ENCODE measurements at places on chromosomes 3 and 15. TPM values are rescaled to one million over a fixed set of nuclear protein-coding genes. Genes with fewer than 3 reads are reported as not detected.

DNA sequence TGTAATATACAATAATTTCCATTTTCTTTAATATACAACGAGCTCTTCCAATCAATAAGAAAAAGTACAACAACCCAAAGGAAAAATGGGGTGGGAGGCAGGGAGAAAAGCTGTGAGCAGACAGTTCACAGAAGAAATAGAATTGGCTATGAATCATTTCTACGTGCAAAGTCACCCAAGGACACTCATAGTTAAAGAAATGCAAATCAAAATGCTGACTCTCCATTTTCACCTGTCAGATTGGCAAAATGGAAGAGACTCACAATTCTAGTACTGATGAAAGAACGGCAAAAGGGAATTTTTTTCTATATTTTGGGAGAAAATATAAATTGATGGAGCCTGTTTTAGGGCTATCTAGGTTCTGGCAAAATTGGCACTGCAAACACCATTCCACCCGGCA lies 116.3 kb upstream of the MEF2A start:
- no peak for DNase-seq

DNA sequence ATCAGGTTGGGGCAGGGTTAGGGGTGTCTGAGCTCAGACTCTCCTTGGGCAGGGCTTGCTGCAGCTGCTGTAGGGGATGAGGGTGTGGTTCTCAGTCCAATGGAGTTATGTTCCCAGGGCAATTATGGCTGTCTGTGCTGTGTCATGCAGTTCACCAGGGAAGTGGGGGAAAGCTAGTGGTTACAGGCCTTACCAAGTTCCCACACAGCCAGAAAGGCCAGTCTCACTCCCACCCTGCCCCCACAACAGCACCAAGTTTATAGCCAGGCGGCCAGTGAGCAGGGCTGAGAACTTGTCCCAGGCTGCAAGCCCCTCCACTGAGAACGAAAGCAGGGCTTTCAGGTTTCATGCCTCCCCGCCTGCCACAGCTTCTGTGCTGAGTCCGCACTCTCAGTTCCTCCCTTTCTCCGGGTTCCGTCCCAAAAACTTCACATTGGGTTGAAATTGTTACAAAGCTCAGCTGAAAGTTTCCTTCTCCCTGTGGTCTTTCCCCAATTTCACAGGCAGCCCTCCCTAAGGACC lies 19.6 kb upstream of the CPOX start:
- no peak for DNase-seq

KAT2B gene
- total RNA-seq, result 60.3 TPM

DNA sequence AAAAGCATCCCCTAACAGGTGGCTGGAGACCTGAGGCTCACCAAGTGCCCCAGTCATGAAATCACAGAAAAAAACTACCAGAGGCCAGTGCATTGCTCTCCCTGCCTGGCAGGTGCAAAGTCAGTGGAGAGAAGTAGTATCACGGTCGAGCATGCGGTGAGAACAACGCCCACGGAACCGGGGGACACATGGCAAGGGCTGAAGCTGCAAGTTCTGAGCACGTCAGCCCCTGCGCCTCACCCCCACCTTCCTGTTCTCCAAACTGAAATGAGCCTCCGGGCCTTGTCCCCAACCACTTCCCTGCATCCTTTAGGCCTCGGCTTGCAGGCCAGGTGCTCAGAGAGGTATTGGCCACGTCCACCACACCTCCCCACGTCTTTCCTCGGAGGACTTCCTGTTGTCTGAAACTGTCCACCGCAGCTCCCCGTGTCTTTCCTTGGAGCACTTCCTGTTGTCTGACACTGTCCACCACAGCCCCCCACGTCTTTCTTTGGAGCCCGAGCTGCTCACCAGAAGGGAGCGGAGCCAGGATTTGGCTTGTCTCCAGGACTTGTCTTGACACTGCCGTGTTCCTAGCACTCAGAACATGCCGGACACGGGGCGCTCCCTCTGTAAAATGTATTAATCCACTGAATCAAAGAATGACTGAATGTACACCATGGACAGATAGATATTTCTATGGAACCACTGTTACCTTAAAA lies 43.9 kb downstream of the NSMCE3 start:
- DNase-seq, result no peak

DNA sequence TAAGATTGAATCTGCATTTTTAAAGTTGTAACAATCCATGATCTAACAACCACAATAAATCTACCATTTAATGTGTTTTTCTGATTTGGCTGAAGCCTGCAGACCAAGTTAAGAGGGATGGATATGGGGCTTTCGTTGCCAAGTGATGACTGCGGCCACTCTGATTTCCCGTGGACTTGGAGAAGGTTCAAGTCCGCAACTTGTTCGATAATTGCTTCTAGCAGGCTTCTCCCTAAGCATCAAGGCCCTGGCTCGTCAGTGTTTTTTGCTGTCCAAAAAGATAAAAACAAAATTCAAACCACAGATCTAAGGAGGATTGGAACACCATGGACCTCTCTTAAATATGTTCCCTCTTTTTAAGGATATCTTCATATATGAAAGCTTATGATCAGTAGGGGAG lies 256.6 kb downstream of the CNTN3 start:
- no peak for DNase-seq

DNA sequence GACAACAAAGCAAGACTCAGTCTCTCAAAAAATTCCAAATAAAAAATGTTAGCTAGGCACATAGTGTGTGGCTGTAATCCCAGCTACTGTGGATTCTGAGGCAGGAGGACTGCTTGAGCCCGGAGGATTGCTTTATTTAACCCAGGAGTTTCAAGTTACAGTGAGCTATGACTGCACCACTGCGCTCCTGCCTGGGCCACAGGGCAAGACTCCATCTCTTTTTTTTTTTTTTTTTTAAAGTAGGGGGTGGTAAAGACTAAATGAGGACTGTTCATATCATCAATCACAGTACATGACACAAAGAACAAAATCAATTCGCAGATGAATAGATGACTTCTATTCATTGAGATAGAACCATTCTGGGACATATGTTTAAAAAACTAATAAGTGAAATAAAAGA lies 48.1 kb downstream of the ACAP2 start:
- DNase-seq, result no peak

DNA sequence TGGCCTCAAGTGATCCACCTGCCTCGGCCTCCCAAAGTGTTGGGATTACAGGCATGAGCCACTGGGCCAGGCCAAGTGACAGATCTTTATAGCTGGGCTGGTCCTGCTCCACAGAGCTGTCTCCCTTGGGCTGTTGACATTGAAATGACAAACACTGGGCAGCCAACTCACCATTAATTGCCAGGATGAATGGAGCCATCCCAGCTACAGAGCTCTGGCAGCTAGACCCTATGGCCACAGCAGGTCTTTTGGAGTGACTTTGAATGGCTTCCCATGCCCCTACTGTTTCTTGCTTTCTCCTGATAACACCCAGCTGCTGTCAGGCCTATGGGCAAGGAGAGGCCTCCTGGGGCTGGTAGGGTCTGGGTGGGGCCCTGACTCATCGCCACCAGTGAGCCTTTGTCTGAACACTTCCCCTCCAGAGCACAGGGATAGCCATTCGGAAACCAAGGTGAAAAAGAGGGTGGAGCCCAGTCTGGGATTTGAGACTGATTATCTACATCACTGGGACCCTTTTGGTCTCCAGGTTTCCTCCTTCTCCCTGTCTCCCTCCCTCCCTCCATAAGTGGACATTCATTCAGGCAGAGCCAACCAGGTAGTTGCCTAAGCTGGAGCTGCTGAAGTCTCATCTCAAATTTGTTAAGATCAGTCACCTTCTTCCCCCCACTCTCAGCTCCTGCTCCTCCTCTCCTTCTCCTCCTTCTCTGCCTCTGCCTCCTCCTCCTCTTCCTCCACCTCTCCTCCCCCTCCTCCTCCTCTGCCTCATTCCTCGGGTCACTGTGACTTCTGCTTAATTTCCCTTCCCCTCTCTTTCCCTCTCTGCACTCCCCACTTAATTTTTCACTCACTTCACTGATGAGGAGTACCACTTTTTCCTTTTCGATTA lies 34.0 kb downstream of the BHLHE40 start:
- peak; percentile 53 for DNase-seq

RAB7A gene
- 138 TPM for total RNA-seq

GRCh38 chr15:101086394-101087171 lies 165.3 kb downstream of the CHSY1 start:
- DNase-seq, result no peak

DNA sequence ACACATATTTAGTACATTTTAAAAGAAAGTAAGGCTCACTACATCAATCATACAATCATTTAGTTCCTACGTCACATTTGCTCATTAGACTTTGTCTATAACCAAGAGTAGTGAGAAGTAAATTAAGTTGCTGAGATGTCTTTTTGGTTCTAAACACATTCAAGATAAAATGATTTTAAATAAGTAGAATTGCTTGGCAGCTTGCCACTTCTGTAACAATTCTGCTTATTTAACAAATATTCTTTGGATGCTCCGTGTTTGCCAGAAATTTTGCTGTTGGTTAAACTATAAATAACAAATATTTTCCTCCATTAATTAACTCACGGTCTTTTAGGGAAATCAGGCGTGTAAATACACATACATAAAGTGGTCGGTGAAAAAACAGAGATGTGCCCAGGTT lies 18.3 kb downstream of the SUCNR1 start:
- no peak for DNase-seq

TRH gene
- total RNA-seq, result not detected

DNA sequence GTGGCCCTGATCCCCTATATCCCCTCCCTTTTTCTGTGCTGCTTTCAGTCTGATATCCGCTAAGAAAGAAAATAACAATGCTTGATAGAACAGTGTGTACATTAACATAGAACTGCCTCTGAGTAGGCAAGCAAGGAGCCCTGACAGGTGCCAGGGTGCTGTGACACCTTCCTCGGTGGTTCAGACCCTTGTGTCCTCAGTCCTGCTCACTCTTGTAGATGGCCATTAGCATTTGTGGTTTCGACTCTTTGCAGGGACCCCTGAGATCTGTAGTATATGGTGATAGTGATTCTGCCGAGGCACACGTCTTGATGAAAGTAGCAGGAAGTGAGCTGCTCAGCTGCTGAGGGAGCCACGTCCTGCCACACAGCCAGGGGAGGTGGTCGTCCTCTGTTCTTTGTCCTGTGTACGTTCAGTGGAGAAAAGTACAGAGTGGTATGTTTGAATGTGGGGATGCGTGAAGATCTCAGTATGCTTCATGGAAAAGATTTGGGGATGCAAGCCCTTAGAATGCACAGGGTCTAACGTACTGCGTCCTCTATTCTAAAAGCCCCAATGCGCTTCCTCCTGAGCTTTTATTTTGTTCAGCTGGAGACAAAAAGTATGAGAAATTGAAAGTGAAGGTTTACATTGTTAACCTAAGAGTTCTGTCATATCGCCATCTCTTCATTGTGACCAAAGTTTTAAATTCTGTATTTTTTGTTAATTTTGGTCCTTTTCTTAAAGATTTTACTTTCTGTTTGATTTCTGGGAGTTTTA lies 35.4 kb downstream of the PXYLP1 start:
- DNase-seq, result peak; percentile 60

OCA2 gene
- 0.12 TPM for total RNA-seq

NR1I2 gene
- total RNA-seq, result 0.73 TPM

DNA sequence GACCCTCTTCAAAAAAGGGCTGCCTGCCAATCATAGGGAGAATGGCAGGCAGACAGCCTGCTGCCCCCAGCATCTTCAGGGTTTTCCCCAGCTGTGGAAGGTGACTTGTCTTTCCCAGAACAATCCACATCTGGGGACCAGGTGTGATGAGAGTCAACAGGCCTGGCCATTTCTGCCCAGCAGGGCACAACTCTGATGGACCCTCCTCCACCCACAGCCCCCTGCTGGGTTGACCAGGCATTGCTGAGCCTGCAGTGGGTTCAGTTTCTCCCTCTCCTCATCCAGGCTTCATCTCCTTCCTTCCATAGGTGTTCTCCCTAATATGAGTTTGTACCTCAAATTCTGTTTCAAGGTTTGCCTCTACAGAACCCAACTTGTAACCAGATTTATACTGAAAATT lies 111.0 kb downstream of the MINAR1 start:
- DNase-seq, result no peak

DNA sequence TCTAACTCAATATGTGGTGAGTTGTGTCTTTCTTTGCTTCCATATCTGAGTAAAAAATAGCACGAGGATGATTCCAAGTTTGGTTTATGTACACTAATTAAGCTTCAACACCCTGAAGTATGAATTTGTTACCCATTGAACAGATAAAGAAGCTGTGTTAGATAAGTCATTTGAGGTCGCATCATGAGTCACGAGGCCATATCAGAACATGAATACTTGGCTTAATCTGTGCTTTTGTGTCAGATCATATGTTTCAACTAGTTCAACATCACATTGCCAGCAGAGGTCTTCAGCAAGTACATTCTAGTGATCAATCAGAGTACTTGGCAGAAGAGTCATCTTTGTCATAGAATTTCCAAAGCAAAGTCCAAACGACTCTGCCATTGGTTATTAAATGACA lies 26.3 kb upstream of the MITF start:
- no peak for DNase-seq

DNA sequence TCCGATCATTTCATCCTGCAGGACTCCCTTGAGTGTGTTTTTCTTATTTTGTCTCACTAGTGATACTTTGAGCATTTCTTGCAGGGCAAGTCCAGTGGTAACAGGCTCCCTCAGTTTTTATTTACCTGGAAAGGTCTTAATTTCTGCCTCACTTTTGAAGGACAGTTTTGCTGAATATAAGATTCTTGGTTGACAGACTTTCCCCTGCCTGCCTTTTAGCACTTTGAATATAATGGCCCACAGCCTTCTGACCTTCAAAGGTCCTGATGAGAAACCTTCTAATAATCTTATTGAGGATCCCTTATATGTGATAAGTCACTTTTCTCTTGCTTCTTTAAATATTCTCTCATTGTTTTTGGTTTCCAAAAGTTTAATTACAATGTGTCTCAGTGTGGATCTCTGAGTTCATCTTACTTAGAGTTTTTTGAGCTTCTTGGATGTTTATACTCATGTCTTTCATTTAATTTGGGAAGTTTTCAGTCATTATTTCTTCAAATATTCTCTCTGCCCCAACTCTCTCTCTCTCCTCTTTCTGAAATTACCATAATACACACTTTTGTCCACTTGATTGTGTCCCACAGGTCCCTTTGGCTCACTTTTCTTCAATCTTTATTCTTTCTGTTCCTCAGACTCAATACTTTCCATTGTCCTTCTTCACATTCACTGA lies 36.3 kb upstream of the ARIH1 start:
- no peak for DNase-seq

CADM2 gene
- 0.10 TPM for total RNA-seq

GRCh38 chr3:32843510-32844321 lies 25.9 kb downstream of the TRIM71 start:
- no peak for DNase-seq

- peak; percentile 82 for DNase-seq
Observed at GRCh38 chr15:59528961-59529402, 82.6 kb upstream of the GCNT3 start.

GRCh38 chr3:122184591-122184929 lies 1.1 kb downstream of the CASR start:
- DNase-seq, result peak; percentile 8

- DNase-seq, result peak; percentile 73
Observed at GRCh38 chr3:72185549-72186399, 400.8 kb upstream of the PROK2 start.

GATA2 gene
- total RNA-seq, result not detected

ZNF860 gene
- total RNA-seq, result 41.4 TPM

GOLGA8M gene
- total RNA-seq, result 0.80 TPM

NRG4 gene
- not detected for total RNA-seq

CCK gene
- total RNA-seq, result not detected

DNA sequence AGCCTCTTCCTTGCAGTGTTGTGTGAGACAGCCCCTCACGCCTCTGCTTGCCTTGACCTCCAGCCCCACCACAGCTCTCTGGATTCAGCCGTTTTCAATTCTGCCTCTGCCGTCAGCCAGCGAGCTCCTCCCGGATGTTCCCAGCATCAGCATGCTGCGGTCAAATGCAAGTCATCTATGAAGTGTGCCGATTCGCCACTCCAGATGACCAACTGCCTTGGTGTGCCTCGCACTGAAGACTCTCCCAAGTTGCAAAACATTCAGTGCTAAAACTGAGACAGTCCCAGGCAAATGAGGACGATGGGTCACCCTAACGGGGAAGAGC lies 30.6 kb upstream of the RASA2 start:
- no peak for DNase-seq

Measured in B cell (primary cell).